NCI-H1417 treated with DMSO at 0.1 percent for 48 hours (cell line): ENCODE measurements at places on chromosomes 12 and 14.

- no peak for DNase-seq
These were observed 643 bp upstream of the TAMALIN start for GRCh38 chr12:52005903-52006703.

DNA sequence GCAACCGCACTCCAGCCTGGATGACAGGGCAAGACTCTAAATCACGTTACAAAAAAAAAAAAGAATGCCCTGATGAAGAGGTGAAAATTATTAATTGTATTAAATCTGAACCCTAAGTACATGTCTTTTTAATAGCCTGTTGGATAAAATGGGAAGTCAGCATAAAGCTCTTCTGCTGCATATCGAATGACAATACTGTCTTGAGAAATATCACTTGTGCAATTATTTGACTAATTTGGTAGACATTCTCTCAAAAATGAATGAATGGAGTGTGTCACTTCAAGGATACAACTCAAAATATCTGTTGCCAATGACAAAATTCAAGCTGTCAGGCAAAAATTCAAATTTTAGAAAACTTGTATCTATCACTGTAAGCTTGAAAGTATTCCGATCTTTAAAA lies 38.9 kb downstream of the DNAI7 start:
- no peak for DNase-seq

- no peak for DNase-seq
These were observed 5.6 kb downstream of the KRR1 start for GRCh38 chr12:75505706-75506312.

- DNase-seq: no peak
These were observed 32.9 kb downstream of the MAP1LC3B2 start for GRCh38 chr12:116591855-116592637.

DNA sequence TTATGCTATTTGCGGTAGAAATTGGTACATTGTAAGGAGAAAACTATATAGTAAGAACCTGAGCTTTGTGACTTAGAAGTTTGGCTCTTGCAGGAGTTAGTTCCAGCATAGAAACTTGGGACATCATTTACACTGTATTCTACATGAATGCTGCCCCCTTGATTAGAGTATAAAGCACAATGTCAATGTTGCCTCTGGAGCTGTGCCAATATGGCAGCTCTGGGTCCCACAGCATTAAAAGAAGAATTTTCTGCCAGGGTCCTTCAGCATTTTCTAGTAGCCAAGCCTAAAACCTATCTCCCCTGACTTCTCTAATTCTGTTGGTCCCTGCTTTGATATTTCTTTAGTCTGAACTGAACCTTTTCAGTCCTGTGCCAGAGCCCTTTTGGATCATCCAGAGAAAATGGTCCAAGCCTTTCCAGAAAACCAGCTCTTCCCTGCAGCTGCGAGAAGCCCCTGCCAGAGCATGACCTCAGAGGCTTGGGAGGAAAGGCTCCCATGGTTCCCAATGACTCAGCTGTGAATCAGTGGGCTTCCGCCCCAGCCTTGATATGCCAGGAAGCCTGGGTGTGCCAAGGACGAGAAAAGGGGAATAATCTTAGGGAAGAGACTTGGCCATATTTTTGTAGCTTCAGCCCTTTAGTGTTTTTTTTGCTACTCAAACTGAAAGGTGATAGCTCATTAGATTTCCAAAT lies 43.2 kb downstream of the PLEKHG7 start:
- DNase-seq: no peak
